Stimulated activated CD4-positive, alpha-beta T cell treated with anti-CD3 and anti-CD28 coated beads, Interleukin-15, amount 100 ng/mL, for 24 hours (primary cell): ENCODE measurements at places on chromosomes 5 and 9.

DNA sequence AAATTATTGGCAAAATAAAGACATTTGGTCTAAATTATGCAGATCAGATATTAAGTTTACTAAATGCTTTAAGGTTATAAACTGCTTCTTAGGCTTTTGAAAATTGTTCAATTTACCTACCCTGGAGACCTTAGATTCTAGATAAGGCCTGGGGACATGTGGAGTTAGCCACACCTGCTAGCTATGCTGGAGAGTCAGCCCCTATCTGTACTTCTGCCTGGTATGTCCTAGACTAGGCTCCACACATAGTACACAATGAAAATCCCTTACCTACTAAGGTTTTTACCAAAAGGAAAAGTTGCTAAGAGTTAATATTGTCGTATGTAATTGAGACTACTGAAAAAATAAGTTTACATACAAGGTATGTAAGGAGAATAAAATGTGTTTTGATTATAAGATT, 49.8 kb upstream of the DMAC1 start:
- no peak for DNase-seq

DNA sequence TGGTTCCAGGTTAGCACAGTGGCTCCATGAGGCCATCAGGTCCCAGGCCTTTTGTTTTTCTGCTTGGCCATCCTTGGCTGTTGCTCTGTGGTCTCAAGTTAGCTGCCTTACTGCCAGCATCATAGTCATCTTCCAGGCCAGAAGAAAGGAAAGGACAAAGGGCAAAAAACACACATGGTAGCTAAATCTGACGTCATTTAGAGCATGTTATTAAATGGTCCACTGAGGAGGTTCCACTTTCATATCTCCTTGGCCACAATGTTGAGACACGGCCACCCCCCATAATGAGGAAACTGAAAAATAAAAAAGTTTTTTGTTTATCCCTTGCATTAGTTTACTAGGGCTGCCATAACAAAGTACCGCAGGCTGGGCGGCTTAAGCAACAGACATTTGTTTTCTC, 106.4 kb upstream of the NIPBL start:
- no peak for DNase-seq

GRCh38 chr5:44245935-44246334, 143.3 kb downstream of the FGF10 start:
- DNase-seq: no peak

DNA sequence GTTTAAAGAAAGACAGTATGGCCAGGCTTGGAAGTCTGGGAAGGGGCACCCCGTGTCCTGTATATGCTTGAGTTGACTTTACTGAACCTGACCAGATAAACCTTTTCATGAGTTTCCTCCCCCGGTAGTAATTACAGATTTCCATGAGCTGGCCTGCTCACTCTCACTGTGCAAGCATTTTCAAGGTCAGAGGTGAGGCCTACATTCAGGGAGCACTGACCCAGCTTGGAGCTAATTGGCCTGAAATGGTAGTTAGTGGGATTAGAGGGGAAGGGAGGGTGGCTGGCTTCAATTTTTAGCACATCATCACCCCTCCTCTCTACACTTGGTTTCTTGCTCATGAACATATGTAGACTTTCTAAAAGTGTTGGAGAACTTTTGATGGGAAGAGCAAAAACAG, 99.2 kb downstream of the PSAT1 start:
- no peak for DNase-seq

- DNase-seq: no peak
These were observed 490.7 kb upstream of the SGCD start for GRCh38 chr5:155836089-155836803.

GRCh38 chr5:144089401-144090021, 80.9 kb downstream of the YIPF5 start:
- no peak for DNase-seq

- no peak for DNase-seq
These were observed 230.0 kb upstream of the RGMB start for GRCh38 chr5:98543490-98543889.

DNA sequence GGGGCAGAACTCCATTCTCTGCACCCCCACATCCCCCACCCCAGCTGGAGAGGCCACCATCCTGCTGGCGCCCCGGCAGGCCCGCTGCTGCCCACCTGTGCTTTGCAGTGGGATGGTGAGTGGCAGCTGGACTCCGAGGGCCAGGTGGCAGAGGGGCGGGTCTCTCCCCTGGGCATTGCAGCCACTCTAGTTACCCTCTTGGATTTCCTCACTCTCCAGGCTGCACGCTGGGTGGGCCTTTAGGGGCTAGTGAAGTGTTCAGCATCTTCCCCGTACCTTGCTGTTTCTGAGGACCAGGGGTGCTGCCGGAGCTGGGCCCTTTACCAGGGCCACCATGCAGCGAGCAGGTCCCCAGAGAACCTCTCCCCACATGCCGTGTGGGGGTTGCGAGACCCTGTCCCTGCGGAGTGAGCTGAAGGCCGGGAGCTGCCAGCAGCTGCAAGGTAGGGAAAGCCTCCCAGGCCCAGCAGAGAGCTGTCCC, 88.4 kb upstream of the SH3PXD2B start:
- no peak for DNase-seq

DNA sequence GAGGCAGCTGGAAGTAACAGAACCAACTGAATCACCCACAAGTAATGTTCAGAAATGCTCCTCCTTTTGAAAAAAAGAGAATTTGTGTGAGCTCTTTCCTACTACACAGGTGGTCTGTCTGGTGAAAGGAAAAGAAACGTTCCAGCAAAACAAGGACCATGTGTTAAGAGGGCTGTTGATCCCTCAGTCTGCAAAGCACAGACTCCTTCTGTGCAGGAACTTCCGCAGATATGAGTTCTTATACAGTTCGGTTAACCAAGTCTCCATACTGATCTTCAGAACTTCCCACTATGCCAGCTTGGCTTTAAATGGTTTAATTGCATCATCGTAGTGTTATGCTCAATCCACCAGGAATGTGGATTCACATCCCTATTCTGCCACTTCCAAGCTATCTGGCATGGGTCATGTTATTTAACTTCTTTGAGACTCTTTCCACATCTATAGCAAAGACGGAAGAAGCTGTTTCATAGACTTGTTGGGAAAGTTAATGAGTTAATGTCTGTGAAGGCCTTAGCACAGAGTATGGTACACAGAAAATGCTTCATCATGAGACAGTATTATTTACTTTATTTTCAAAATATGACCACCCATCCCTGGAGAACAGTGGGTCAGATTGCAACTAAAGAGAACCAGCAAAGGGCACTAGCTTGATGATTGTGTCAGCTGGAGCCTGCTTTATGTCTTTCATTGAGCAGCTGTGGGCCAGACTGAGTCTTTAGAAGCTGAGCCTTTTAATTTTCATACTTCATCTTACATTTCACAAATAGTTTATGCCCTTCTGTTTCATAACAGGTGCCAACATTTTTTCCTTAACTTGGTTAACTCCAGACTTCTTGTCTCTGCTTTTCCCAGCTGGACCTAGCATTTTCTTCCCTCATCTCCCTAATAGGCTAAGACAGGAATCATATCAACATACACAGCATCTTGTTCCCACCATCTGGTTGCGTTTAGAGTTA, 89.9 kb downstream of the MAMDC2 start:
- no peak for DNase-seq

DNA sequence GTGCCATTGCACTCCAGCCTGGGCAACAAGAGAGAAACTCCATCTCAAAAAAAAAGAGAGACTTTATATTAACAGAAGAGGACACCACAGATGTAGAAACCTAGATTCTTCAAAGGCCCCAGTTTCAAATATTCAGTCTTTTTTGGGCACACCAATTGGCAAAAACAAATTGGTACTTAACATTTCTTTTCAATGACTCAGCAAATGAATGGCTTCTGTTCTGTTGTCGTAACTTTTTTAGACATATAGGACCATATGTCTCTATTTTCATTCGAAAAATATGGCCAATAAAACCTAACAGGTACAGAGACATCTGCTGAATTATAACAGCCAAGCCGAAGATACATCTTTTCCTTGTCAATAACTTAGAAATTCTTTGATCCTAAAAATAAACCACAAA, 212.8 kb downstream of the EBF1 start:
- no peak for DNase-seq

DNA sequence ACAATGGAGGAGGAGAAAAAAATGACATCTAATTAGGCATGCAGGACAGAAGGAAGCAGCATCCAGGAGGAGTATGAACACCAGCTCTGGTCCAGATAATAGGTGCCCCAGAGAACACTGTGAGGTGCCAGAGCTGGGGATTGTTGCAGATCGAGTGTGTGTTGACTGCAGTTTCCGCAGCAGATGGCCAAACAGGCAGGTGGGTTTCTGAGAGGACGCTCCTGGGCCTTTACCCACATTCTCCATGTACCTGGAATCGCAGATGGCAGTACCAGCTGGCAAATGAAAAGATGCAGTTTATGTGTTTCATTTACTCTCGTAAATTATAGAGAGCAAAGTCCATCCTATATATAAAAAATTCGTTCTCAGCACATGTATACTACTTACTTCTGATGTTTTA, 182.2 kb upstream of the ISL1 start:
- no peak for DNase-seq

- no peak for DNase-seq
These were observed 247.6 kb downstream of the COX7C start for GRCh38 chr5:86865256-86865785.

GRCh38 chr9:93960971-93961841, 6.1 kb upstream of the BARX1 start:
- DNase-seq: no peak

DNA sequence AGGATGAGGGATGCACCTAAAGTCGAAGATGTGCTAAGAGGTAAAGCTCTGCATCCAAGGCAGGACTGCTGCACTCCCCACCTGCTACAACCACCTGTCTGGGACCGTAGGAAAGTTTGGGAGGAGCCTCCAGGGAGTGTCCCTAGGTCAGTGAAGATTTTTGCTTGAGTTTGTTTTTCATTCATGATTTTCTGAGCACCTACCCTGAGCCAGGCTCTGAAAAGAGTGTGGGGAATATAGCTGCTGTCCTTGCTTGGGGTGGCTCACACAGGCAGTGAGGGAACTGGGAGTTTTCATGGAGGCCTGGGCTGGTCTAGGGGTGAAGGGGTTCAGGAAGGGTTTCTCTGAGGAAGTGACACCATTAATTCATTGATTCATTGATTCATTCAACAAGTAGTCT, 48.9 kb downstream of the SAR1B start:
- no peak for DNase-seq

DNA sequence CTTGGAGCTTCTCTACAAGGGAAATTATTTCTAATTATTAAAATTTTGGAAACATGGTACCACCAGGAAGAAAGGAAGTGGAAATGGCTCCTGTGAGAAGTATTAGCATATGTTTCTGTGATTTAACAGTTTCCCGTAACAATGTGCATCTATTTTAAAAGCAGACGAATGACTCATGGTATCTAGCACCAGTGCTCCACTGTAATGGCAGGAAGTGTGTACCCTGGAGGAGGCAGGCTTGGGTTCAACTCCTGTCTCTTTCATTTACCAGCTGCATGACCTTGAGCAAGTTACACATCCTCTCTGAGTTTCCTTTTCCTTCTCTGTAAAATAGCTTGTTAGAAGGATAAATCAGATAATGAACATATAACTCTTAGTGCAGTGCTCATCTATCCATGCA, 41.0 kb upstream of the ANGPTL2 start:
- DNase-seq: no peak

DNA sequence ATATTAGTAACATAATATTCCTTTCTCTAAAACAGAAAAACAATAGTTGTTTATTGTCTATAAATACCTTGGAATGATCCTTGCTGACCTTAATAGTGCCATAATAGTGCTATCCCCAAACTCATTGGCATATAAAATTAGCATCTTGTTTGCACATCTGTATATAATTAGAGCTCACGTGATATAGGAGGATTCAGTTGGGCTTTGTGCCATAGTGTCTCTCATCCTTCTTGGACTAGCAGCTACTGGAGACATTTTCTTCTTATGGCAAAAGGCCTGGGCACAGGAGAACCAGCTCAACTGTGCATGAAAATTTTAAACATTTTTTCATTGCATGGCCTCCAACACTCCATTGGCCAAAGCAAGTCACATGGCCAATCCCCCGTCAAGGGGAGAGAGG, 342.5 kb downstream of the SPATA31D1 start:
- no peak for DNase-seq

GRCh38 chr5:6410421-6410820, 32.1 kb upstream of the MED10 start:
- no peak for DNase-seq

- DNase-seq: no peak
These were observed 83.2 kb upstream of the LIFR start for GRCh38 chr5:38639377-38640358.

- no peak for DNase-seq
These were observed 220.5 kb downstream of the SLC12A2 start for GRCh38 chr5:128304088-128304487.

DNA sequence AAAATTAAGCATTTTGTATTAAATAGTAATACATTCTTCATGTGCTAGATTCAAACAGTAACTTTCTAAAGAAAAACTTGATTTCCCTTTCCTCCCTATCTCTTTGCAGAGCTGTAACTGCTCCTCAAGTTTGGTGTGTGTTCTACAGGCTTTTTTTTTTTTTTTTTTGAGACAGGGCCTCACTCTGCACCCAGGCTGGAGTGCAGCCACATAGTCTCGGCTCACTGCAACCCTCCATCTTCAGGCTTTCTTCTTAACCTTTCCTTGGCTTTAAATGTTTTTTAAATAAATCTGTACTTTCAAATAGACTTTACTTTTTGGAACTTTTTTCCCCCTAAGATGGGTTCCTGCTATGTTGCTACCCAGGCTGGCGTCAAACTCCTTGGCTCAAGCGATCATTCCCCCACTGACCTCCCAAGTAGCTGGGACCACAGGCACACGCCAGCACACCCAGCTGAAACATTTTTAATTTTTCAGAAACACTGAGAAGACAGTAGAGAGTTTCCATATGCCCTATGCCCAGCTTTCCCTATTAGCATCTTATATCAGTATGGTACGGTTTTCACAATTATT, 9.1 kb downstream of the NDFIP1 start:
- no peak for DNase-seq

GRCh38 chr5:124935065-124935464, 188.6 kb upstream of the ZNF608 start:
- DNase-seq: no peak

GRCh38 chr5:79663212-79663611, 26.4 kb upstream of the CMYA5 start:
- no peak for DNase-seq

DNA sequence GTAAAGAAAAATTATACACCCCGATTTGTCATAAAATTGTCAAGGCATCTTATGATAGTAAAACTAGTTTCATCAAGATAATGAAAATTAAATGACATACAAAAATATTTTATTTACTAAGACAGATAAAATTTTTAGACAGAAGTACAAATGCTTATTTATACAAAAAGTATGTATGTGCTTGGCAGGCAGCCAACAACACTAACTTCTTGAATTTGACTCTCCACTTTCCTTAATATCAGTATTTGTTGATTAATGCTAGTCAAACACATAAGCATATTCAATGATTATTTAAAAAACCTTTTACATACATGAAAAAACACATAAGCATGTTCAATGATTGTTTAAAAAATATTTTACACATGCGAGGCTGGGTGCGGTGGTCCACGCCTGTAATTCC, 1079.9 kb upstream of the CDH6 start:
- no peak for DNase-seq

DNA sequence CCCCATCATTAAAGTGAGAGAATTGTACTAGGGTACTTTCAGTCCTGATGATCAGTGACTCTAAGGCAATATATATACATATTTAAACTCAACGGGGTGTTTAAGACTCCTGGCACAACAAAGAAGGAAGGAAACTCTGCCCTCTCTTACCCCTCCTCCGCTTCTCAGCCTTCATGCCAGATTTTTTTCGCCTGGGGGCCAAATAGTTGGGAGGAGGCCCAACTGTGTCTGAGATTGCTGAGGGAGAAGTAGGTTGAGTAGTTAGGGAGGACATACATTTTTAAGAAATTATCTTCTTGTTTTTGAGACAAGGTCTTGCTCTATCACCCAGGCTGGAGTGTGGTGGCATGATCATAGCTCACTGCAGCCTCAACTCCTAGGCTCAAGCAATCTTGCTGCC, 127.7 kb upstream of the SHB start:
- DNase-seq: no peak
